ENCODE measurements at places on chromosomes 3 and 15.

- no peak for DNase-seq
Measured at GRCh38 chr3:142929109-142929508, 34.4 kb downstream of the PAQR9 start.

DNA sequence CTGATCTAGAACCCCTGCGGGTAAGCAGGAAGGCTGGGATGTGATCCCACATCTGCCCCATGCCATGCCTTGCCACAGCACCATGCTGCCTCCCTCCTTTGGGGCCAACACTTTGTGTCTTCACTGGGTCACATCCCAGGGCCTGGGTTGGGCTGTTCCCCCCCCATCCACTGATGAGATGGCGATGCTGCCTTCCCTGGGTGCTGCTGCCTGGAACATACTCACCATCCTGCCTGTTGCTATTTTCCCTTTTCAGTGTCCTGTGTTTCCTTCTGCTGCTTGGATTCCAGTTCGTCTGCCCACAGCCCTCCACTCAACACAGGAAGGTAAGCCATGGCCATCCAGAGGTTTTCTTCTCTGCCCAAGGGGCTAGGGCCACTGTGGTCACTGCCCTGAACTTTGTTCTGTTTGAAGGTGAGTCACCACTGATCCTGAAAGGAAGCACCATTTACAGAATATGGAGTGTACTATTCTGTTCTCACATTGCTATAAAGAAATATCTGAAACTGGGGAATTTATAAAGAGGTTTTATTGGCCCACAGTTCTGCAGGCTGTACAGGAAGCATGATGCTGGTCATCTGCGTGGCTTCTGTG, 39.4 kb downstream of the THSD4 start:
- no peak for DNase-seq

DNA sequence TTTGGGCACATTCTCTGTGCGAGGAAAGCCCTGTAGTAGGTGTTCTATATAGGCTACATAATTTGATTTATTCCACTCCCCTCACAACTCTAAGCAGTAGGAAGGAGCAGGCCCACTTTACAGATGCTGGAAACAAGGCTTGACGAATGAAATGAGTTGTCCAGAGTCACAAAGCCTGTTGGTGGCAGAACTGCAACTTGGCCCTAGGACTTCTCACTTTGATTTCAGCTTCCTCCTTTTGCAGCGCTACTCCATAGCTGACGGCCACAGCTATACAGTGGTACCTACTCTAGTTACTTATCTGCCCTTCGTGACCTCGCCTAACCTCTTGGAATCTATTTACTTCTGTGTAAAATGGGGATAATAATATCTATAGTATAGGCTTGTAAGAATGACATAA, 2.5 kb upstream of the IRAK2 start:
- no peak for DNase-seq

GRCh38 chr3:133662278-133662651, 524 bp upstream of the TOPBP1 start:
- DNase-seq = no peak

- DNase-seq = no peak
Measured at GRCh38 chr3:150249779-150250470, 158.2 kb upstream of the TSC22D2 start.

DNA sequence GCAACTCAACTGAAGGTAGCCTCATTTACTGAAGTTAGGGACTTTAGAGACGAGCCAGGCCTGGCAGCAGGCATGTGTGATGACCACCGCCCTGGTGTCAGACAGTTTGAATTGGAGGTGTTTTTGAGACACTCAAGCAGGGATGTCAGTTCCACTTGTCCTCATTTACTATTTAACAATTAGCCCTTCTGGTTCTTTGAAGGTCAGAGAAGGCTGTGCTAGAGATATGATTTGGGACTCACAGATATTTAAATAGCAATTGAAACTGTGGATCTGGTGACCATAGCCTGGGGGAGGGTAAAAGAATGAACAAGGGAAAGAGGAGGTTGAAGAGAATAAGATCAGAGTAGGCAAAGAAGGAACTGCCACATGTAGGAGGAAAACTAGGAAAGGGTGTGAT, 74.6 kb downstream of the REC114 start:
- DNase-seq = no peak

DNA sequence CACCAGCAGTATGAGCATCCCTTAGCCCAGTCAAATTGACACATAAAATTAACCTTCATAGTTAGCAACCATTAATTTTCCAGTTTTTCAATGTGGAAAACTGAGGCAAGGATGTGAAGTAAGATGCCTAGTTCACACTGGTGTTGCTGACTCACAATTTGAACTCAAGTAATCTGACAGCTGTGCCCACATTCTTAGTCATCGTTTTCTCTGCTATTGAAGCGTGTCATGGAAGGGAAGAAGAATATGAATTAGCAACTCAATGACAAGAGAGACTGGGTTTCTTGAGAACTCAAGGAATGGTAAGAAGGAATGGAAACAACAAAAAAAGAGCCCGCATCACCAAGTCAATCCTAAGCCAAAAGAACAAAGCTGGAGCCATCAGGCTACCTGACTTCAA, 261.4 kb downstream of the EPHA3 start:
- DNase-seq = no peak

DNA sequence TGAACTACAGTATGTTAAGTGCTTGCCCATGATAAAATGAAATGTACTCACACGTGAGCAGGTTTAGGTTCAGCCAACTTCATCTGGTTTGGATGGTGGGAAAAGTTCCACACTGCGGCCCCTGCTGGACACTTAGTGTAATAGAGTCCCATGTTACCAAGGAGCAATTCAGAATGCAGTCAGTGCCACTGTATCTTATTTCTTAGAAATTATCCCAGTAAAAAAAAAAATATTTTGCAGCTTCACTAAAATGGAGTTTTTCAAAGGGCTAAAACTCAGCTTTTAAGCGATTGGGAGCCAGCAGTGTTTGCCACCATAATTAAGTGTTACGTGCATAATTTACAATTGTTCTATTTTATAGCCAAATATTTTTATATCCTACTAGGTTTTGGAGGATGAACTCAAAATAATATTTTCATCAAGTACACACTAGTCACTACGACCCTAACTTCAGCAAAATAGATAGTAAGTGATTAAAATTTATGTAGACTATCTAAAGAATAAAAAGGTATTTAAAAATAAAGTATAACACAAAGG, 371.7 kb upstream of the GBE1 start:
- peak; percentile 31 for DNase-seq

- DNase-seq = no peak
Measured at GRCh38 chr15:43184407-43185124, 637 bp upstream of the CCNDBP1 start.

- no peak for DNase-seq
Measured at GRCh38 chr3:189238071-189238470, 66.3 kb downstream of the TPRG1 start.

DNA sequence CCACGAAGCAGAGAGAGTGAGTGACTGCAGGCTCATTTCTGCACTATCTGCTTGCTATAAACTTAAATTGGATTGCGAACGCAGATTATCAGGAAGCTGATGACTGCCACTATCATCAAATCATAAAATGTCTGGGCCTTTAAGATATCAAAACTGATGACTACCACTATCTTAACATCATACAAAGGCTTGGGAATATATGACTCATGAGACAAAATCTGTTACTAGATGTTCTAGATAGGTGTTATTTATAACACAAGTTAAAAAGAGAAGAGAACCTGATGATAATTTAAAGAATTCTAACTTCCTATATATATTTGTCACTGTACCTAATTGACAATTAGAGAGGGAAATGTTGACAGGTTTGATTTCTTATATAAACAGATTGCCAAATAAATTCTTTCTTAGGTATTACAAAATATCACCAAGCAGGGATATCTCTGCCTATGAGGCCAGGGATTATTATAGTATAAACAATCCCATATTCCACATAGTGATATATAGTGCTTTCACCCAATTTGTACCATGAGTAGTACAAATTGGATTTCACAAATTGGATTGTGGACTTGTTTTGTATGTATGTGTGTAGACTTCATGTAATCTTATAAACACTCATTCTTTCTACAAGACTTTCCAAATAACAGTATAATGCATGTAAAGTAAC, 1157.2 kb downstream of the ROBO1 start:
- no peak for DNase-seq

DNA sequence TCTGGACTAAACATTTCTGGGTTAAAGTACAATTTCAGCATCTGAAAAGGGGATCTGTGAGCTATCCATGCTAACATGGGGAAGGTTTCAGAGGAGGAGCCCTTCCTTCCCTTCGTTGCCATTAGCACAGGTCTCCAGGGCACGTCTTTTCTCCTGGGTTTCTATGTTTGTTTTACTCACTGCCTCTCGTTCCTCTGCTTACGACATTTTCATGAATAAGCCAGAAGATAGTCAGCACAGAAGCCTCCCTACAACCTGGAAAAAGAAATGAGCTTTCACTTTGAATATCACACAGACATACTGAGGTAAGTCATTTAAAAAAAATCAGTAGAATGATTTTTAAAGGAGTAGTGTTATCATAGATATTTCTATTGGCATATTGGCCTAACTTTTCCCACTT, 117.2 kb upstream of the KCNMB2 start:
- DNase-seq = no peak

DNA sequence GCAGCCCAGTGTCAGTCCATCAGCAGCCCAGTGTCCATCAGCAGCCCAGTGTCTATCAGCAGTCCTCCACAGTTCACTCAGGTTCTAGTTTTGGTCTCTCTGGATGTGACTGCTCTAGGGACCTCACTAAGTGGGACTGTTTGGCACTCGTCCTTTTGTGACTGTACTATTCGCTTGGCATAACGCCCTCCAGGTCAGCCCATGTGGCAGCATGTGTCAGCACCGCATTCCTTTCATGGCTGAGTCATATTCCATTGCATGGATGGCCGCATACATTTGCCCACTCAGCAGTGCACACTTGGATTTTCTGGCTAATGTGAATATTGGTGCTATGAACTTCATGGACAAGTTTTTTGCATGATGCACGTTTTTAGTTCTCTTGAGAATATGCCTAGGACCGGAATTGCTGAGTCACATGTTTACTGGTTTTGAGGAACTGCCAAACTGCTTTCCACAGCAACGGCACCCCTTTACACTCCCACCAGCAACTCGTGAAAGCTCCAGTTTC, 16.4 kb downstream of the CHST13 start:
- DNase-seq = peak; percentile 83
